ENCODE measurements at places on chromosomes 13 and 19. TPM values are rescaled to one million over a fixed set of nuclear protein-coding genes. Genes with fewer than 3 reads are reported as not detected.

GRCh38 chr13:100650326-100650725 is 24.3 kb downstream of the TMTC4 start:
- no peak for DNase-seq

DNA sequence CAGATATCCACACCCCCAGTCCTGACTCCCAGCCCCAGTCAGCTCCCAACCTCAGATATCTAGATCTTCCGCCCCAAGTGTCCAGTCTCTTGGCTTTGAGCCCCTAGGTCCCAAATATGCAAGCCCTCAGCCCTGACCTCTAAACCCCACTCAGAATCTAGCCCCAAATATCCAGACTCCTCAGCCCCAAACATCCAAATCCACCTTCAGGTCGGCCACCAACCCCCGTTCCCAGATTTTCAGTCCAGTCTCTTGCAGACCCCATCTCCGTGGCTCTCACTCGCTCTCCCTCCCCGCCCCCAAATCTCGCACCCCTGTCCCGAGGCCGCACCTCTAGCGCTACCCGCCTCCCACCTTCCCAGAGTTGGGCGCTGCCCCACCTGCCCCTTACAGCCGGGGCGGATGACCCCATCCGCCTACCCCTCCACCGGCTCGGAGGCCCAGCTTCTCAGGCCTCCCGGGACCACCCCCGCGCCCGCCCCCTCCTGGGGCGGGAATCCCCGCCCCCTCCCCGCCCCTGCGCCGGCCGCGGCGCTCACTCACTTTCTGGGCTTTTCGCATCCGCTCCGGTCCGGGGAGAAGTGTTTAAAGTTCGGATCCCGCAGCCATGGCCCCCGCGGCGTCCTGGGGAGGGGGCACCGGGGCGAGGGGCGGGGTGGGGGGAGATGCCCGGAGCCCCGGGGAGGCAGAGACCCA is 604 bp downstream of the ERFL start:
- DNase-seq: peak; percentile 50

- DNase-seq: peak; percentile 50
These were observed 12.1 kb downstream of the PIN1 start for GRCh38 chr19:9847087-9847671.

DNA sequence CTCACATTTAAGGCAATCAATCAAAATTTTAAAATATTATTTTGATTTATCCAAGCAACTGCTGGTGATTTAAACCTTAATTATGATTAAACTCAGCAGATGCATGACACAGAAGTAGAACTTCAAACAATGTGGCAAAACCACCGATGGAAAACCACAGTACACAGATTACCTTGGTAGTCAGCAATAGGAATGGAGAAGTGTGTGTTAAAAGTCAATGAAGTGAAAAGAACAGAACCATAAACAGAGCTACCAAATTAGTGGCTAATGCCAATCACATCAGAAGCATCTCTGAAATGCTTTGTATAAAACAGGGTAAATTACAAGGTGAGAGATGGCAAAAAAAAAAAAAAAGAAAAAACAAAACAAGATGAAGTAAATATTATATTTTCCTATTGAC is 31.2 kb downstream of the KATNAL1 start:
- no peak for DNase-seq

DNA sequence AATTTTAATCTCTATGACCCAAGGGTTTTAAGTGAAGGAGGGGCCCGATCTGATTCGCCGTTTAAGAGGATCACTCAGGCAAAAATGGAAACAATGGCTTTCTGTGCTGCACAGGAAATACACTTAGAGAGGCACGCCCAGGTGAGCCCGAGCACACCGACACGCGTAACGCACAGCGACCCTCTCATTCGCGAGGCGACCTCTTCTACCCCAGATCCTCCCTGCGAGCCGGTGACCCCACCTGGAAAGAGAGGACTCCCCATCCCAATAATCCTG is 216 bp downstream of the SH2D3A start:
- DNase-seq: peak; percentile 85

GRCh38 chr13:46523972-46524752 is 28.8 kb upstream of the LRCH1 start:
- DNase-seq: no peak

DNA sequence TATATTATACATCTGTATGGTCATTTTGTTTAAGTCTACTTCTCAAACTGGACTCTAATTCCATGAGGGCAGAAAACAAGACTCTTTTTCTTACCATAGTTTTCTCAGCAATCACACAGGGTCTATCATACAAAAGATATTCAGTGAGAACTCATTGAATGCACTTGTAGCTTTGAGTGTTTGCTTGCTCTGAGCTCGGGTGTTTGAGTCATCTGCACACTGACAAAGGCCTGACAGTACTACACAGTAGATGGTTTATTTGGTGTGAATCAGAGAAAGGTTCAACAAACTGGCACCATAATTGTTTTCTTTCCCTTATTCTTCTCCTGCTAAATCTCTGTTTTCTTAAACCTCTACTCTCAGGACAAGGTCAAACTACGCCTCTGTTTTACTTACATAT is 586.4 kb downstream of the LMO7 start:
- DNase-seq: no peak

Gene NDUFB7
- 27.8 TPM for total RNA-seq

Gene ASPDH
- total RNA-seq: not detected

Gene LRP3
- total RNA-seq: not detected

Gene IGFL2
- total RNA-seq: not detected

Gene SIGLEC8
- not detected for total RNA-seq

Gene RASAL3
- total RNA-seq: 80.0 TPM

Gene TGFBR3L
- 2.1 TPM for total RNA-seq

All from CD8-positive, alpha-beta T cell (primary cell).